ENCODE measurements at places on chromosomes 1 and 21.

DNA sequence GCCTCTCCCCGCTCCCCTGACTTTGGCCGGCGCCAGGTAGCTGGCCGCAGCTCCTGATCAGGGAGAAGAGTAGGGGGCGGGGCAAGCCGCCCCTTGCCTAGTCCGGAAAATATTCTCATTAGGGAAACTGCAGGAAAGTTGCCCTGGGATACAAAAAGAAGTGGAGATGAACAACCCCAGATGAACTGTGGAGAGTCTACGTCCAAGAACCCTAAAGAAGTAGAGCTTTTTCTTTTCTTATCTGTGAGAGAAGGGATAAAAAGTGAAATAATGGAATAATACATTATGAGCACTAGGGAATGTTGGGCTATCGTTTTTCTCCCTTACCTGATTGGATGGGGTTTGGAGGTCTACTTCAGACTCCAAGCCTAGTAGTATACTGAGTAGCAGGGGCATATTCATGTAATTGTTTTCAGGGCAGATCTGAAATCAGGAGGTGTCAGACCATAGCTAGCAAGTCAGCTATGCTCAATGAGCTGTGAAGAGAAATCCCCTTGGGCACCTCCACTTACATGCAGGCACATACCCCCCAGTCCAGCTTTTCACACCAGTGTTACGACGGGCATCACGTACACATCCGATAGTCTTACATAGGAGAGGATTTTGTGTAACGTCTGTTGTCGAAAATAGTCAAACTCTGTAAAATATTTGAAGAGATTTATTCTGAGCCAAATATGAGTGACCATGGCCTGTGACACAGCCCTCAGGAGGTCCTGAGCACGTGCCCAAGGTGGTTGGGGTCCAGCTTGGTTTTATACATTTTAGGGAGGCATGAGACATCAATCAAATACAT lies 1.7 kb upstream of the DUSP10 start:
- no peak for DNase-seq

DNA sequence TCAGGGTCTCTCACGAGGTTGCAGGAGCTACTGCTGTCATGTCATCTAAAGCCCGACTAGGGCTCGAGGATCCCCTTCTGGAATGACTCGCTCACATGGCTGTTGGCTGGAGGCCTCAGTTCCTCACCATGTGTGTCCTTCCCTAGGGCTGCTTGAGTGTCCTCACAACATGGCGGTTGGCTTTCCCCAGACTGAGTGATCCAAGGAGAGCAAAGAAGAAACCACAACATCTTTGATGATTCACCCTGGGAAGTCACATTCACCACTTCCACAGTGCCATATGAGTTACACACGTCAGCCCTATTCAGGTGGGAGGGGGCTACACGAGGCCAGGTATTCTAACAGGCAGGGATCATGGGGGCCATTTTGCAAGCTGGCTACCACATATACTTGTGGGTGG lies 64.9 kb downstream of the FHAD1 start:
- DNase-seq, result no peak

DNA sequence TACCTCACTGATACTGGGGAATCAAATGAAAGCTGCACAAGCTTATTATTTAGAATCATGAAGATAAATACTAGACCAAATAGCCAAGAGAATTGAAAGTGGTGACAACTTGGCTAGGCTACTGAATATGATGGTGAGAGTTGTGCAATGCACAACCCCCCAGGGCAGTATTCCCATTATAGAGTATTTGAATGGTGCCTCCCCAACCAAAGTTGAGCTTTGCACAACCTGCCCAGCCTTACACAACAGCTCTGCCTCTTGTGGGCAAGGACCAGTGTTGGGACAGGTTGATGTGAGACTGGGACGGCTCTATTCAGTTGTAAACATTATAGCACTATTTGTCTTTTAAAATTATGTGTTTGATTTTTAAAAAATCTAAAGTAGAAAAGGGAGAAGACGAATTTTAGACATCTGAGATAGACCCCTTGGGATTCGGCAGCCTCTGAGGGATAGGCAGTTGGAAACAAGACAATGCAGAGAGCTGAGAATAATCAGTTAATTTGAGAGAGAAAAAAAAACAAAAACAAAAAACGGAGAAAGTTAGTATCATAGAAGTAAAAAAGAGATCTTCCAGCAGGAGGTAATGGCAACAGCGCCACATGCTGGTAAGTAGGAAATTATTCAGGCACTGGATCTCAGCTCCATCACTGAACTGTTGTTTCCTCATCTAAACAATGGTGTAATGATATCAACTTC lies 91.0 kb upstream of the KCNA3 start:
- no peak for DNase-seq

DNA sequence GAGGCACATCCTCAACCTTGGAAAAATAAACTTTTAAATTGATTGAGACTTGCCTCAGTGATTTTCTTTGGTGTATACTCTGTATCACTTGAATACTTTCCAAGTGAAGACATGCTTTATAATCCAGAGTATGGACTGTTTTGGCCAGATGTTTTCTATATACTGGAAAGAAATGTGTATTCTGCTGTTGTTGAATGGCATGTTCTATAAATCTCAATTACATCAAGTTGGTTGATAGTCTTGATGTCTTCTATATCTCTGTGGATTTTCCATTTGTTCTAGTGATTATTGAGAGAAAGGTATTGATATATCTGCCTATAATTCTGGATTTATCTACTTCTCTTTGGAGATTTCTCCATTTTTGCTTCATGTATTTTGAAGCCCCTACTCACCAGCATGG lies 37.5 kb downstream of the EBNA1BP2 start:
- DNase-seq, result no peak

- DNase-seq, result no peak
Observed at GRCh38 chr1:170929835-170930554, 5.3 kb upstream of the MROH9 start.

GRCh38 chr1:78006521-78006920 lies 1.8 kb downstream of the DNAJB4 start:
- no peak for DNase-seq
